ENCODE measurements at places on chromosomes 12 and 14.
A peak's percentile ranks its signal among the peaks of the same experiment; 100 is the strongest.

DNA sequence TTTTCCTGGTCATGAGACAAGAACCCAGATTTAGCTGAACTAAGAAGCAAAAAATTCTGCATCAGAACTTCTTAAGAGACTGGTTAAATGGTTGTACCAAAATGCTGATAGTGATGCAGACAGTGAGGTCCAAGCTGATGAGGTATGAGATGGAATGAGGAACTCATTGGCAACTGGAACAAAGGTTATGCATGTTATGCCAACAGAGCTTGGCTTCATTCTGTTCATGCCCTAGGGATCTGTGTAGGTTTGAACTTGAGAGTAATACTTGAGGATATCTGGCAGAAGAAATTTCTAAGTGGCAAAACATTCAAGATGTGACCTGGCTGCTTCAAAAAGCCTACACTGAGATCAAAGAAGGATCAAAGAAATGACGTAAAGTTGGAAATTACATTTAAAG, 398.0 kb downstream of the FSCB start:
- no peak for DNase-seq

GRCh38 chr14:57390806-57391516, 575 bp downstream of the NAA30 start:
- DNase-seq, result peak; percentile 31

DNA sequence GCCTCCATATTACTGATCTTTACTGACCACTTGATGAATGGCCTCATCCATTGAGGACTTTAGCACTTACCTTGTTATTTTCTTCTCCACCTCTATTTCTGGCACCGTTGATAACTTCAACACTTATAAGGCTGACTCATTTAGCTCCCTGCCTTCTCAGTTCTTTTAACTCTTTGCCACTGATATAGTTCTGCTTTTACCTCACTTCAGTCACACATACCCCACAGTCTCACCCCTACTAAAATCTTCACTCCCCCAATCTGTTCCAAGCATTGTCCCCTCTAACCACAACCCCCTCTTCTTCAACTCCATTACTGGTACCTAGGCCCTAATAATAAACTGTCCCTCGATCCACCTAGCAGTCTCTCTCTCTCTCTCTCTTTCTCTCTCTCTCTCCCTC, 141.0 kb downstream of the PAH start:
- DNase-seq, result no peak

GRCh38 chr14:69522026-69522425, 37.5 kb downstream of the PLEKHD1 start:
- no peak for DNase-seq

DNA sequence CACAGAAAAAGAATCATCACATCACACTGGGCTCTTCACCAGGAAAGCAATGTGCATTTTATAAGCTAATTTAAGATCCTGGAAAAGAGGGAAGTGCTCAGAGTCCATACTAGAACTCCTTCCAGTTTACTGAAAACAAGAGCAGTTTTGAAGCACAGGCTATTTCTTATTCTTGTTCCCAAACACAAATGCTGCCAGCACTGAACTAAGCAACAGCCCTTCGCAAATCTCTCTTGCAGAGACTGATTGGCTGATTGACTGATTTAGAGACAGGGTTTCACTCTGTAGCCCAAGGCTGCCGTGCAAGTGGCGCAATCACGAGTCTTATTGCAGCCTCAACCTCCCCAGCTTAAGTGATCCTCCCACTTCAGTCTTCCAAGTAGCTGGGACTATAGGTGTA, 44.8 kb downstream of the BCL2L14 start:
- DNase-seq, result no peak

GRCh38 chr12:18375583-18375982, 114.3 kb downstream of the PIK3C2G start:
- no peak for DNase-seq

GRCh38 chr12:54129028-54129903, 59.5 kb downstream of the SMUG1 start:
- no peak for DNase-seq

GRCh38 chr14:64253672-64254071, 40.5 kb downstream of the ESR2 start:
- no peak for DNase-seq

- DNase-seq, result no peak
These were observed 22.8 kb downstream of the MMP17 start for GRCh38 chr12:131850856-131851559.

- DNase-seq, result no peak
These were observed 9.1 kb downstream of the LRCOL1 start for GRCh38 chr12:132601171-132601883.

- peak; percentile 69 for DNase-seq
These were observed 2.7 kb downstream of the KITLG start for GRCh38 chr12:88577537-88577936.

- DNase-seq, result no peak
These were observed 322.7 kb downstream of the SOX5 start for GRCh38 chr12:23626791-23627190.

- DNase-seq, result no peak
These were observed 11.1 kb downstream of the GPR84 start for GRCh38 chr12:54352891-54353874.

- DNase-seq, result no peak
These were observed 57.7 kb downstream of the GALC start for GRCh38 chr14:87935081-87935828.

DNA sequence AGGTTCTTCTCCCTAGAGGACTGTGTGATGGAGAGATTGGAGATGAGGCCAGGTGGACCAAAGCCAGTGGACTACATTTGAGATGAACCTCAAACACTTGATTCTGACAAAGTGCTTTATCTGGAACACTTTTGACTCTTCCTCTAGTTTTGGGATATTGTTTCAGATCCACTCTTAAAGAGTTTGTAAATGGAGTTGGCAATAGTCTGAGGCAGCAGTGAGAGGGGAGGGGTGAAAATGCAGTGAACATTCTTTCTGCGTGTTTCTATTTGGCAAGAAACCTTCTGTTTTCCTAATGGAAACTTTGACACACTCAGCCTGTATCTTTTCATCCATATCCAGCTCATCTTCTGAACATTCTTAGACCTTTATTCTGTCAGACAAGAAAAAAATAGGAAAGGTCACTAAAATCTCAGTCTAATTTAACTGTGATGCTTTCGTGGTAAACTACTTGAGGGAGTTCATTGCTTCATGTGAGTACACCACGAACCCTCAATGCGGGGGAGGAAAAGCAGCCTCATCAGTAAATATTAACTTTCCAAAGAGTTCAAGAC, 57.4 kb upstream of the KCNJ8 start:
- DNase-seq, result no peak

DNA sequence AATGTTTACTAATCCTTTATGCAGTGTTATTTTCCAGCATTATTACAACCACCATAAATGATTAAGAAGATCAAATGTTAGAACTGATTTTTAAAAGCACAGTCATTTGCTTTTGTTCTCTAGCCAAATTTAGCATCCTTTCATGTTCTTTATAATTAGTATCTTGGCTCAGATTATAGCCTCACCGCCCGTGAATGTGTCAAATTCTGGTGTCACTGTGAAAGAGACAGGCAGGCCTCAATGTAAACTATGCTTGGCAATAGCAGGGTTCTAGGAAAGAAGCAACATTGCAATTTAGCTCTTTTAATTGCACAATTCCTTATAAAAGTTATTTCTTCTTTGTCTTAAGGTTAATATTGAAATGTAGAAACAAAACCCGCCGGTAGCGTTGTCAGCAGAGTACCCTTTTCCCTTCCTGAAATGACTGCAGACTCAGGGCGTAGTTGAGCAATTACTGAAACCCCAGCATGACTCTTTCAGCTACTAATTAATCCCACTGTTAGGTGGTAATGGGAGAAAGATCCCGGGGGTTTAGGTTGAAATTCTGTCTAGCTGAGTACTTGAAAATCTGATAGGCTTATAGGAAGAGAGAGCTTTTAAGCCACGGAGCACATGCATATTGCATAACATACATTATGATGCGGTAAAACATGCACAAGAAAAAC, 1600.5 kb upstream of the SEL1L start:
- no peak for DNase-seq

GRCh38 chr14:52802597-52802996, 11.2 kb upstream of the GNPNAT1 start:
- DNase-seq, result no peak

GRCh38 chr12:10241727-10242126, 29.1 kb downstream of the GABARAPL1 start:
- DNase-seq, result no peak

- peak; percentile 81 for DNase-seq
These were observed 34.9 kb upstream of the SPTSSA start for GRCh38 chr14:34496679-34497513.

- DNase-seq, result no peak
These were observed at the start of gene PTCSC3 for GRCh38 chr14:36176524-36176923. TSS of gene PTCSC3 (minus strand) at chr14:36176722.

DNA sequence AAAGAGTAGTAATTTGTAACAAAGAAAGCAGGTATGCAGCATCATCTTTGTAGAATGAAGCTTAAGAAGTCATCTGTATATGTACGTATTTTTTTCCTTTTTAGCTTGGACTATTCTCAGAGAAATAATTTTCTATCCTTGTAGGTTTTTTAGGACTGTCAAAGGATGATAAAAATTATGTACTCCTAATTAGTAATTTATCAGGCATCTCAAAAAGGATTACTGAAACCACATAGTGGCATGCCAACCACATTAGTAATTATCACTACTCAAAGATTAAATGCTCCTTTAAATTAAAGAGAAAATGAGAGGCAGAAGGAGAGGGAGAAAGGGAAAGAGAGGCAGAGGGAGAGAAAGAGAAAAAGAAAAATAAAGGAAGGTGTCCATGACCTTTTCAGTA, 17.3 kb downstream of the TTC8 start:
- no peak for DNase-seq

DNA sequence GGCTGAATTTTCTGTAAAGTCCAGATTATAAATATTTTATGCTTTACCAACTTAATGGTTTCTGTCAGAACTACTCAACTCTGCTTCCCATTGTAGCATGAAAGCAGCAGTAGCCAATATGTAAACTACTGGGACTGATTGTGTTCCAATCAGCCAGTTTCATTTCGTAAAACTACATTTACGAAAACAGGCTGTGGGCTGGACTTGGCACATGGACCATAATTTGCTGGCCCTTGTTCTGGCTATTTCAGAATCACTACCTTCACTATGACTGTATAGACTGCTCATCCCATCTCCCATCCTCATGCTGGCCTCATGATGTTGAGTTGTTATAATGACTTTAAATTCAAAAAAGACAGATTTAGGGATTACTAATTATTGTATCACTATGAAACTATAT, 38.7 kb downstream of the FAR2 start:
- no peak for DNase-seq

- DNase-seq, result no peak
These were observed 2.6 kb downstream of the NKX2-1 start for GRCh38 chr14:36517242-36518030.

DNA sequence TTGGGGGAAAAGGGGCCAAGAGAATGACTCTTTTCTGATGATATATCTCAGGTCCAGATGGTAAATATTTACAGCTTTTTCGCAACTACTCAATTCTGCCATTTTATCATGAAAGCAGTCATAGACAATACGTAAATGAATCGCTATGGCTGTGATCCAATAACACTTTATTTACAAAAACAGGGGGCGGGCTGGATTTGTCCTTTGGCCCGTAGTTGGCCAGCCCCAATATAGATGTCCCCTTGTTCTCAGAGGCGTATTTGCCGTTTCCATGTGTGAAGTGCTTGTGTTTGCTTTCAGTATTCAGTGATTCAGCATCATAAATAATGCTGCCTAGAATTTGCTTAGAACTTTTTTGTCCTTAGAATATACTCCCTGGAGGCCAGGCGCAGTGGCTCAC, 77.2 kb downstream of the CCDC92 start:
- no peak for DNase-seq

DNA sequence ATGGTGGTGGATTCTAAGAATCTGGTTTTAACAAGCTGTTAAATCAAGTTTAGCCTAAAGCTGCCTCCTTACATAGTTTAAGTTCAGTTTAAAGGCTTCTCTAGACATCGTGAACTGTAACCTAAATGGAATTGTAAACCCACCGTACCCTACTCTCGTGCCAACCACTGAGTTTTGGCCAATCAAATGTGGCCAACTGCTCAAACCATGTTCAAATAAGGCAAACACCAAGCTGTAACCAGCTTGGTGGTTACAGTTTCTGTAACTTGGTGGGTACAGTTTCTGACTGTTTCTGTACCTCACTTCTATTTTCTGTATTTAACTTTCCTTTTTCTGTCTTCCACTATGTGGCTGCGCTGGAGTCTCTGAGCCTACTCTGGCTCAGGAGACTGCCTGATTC, 131.9 kb upstream of the DDHD1 start:
- no peak for DNase-seq

DNA sequence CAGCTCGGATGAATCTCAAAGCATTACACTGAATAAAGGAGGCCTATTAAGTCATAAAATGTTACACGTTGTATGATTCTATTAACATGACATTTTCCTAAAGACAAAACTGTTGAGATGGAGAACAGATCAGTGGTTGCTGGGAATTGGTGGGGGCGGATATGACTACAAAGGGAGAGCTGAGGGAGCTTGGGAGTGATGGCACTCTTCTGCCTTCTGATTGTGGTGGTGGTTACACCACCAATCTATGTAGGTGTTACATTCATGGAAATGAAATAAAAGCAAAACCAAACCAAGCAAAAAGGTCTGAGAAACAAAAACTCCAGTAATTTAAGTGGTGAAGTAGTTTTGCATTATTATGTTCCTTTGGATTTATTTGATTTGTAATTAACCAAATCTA, 16.4 kb upstream of the EVL start:
- DNase-seq, result no peak

DNA sequence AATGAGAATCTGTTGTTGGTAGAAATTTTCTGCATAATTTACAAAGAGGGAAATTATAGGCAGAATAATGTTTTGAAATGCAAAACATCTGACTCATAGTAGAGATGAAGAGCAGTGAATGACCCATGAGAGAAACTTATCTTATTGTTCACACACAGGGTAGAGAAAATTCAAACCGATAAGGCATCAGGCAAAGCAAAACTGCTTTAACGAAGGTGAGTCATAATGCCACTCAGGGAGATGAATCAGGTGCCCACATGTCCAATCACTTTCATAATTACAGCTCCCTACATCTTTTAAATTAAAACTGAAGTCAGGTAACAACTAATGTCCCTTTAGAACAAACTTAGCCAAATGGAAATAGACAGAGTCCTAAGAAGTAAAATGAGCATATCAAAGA, 265.6 kb upstream of the GARIN6 start:
- DNase-seq, result no peak

GRCh38 chr14:102215071-102215470, 75.4 kb downstream of the WDR20 start:
- DNase-seq, result no peak
